Omental fat pad (tissue), 4 donors: ENCODE measurements at places on chromosomes 16 and 17.

DNA sequence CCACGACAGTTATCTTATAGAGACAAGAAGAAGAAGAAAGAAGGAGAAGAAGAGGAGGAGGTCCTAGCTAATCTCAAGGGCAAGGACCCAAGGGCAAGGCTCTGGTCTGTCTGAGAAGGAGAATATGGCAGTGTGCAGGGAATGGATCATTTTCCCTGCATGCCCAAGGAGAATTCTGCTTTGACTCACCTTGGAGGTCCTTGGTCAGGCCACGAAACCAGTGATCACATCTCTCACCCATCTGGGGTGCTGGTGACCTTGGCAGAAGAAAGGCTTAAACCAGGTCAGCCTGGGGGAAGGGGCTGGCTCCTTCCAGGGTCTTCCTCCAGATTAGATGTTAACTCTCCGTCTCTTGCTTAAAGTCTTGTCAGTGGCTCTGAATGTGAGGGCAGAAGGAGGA lies 1.6 kb upstream of the FMNL1 start:
- no peak for DNase-seq

- no peak for DNase-seq
These were observed 496.0 kb downstream of the MAF start for GRCh38 chr16:79104567-79104966.

- no peak for DNase-seq
These were observed 24.5 kb upstream of the NKD1 start for GRCh38 chr16:50523710-50524109.

DNA sequence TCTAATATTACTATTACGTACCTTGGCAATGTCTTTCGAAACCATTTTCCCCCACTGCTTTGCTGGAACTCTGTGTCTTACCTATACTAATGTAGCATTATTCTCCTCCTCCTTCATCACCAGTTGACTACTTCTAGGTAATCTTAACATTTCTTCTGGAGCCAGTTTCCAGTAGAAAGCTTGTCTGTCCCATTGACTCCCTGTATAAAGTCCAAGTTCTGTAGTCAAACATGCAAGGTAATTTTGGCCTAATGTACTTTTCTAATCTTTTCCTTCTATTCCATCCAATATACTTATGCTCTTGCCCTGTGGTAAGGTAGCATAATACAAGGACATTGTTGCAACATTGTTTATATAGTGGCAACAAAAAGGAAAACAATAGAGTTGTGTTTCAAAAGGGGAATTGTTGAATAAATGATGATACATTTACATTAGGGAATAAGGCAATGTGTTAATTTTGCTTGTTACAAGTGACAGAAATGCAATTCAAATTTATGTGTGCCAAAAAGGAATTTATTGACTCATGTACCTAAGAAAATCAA lies 27.9 kb downstream of the OMG start:
- no peak for DNase-seq

GRCh38 chr17:18241229-18241871 lies 15.9 kb downstream of the LLGL1 start:
- DNase-seq: no peak

DNA sequence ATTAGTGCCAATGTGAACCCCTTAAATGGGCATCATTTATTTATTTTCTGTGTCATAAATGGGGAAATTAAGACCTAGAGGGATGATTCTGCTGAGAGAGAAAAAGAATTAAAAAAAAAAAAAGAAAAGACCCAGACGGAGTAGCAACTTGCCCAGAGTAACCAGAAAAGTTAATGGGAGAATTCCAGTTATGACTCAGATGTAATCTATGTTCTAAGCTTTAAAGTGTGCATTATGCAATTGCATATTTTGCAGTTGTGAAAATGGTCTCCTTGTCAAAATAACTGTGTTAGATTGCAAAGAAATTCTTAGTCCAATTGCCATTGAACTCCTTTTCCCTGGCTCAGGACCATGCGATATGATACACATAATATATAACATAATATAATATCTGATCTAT lies 38.6 kb upstream of the TBX2 start:
- no peak for DNase-seq

DNA sequence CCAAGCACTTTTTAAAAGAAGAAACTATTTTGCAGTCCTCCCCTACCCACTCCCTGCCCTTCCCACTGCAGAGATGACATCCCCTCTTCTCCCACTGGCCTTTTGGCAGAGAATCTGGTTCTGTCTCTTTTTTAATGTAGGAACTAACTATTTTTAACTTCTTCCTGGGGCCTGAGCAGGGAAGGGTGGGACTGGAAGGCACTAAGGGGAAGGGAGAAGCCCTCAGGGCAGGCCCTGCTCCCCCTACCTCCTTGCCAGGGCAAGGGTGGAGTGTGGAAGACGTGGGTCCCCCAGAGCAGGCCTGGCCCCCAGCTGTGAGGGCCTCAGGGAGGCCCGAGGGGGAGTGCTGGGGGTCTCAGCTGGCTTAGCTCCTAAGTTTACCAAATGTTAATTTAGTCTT lies 19.5 kb downstream of the UNC13D start:
- no peak for DNase-seq
